Activated CD4-positive, CD25-positive, alpha-beta regulatory T cell (primary cell): ENCODE measurements at places on chromosomes 16 and 17.

GRCh38 chr17:48722201-48722907 is at the start of gene PRAC1:
Gene PRAC1 (minus strand): TSS chr17:48722518. CDS start chr17:48722392, 126 bp downstream.
- DNase-seq, result no peak

DNA sequence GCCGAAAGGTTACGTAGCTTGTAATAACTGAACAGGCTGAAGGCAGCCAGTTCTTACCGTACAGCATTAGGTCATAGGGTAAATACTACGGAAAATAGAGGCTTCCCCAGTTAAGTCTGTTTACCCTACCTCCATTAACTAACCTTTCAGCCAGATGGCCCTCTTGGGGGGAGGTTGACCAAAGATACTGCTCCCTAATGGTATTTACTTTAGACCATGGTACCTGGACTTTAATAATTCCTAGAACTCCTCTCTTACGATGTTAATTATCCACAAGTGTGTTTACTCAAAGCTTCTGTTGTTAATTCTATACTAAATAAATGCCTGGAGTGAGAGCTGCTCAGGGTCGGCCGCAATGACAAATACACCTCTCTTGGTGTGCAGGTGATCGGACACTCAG is 9.8 kb upstream of the ADAT1 start:
- DNase-seq, result no peak

- DNase-seq, result no peak
These were observed 3.9 kb upstream of the MT1B start for GRCh38 chr16:56647641-56648431.

DNA sequence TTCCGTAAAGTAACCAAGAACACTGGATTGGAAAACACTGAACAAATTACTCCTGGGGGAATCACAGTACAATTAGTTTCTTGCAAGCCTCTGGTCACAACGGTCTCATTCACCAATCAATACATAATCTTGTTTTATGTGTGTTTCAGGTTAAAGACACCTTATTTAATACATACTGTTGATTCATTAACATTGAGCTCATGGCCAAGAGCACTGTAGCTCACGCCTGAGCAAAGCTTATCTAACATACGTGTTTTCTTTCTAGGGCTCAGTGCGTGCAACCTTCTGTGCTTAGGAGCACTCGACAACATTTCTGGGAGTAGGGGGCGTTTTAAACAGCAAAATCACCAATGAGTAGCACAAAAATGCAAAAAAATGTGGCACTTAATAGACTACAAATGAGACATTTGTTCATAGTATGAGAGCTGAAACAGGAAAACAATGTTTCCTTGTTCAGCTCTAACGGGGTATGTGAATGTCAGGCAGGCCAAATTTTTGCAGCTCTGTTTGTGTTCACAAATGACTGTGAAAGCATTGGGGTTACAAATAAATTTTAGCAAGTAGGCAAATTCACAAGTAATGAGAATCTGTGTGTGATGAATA is 206.2 kb downstream of the CNTNAP4 start:
- DNase-seq, result no peak

DNA sequence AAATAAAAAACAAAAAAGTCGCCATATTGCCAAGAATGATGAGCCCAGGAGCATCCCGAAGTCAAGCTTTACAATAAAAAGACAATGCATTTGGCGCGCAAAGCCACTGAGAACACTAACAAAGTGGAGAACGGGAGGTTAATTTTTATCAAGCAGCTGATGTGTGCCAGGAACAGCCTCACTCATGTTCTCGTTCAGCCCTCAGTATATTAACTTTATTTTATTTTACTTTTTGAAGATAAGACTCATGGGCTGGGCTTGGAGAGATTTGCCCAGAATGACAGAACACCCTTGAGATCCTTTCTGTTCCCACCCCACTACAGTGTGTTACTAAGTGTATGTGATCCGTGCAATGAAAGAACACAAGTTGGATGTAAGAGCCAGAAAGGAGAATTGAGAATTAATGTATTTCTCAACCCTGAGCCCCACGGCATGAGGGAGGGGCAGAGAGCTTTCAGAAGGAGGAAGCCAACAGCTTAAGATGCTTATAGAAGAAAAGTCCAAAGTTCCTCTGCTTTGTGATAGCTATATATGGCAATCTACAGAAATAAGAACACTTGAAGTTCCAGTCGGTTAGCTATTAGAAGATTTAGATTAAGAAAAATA is 48.4 kb downstream of the COTL1 start:
- no peak for DNase-seq

- no peak for DNase-seq
These were observed 6.7 kb downstream of the ARL16 start for GRCh38 chr17:81676906-81677305.

GRCh38 chr17:4530799-4531730 is 24.1 kb downstream of the MYBBP1A start:
- DNase-seq, result no peak

DNA sequence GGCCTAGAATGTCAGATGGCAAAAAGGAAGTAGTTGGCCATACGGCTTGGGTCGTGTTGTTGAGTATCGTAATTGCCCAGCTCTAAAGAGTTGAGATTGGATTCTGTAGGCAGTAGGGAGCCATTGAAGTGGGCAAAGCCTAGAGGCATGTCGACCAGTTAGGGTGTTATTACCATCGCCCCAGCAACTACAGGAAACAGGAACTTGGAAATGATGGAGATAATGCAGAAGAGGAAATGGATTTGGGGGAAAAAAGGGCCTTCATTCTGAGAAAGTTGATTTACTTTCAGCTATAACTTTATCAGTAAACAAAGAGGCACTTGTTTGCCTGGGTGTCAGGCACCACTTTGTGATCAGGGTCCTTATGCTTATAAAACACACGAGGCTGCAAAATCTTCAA is 52.6 kb downstream of the COX10 start:
- DNase-seq, result no peak

DNA sequence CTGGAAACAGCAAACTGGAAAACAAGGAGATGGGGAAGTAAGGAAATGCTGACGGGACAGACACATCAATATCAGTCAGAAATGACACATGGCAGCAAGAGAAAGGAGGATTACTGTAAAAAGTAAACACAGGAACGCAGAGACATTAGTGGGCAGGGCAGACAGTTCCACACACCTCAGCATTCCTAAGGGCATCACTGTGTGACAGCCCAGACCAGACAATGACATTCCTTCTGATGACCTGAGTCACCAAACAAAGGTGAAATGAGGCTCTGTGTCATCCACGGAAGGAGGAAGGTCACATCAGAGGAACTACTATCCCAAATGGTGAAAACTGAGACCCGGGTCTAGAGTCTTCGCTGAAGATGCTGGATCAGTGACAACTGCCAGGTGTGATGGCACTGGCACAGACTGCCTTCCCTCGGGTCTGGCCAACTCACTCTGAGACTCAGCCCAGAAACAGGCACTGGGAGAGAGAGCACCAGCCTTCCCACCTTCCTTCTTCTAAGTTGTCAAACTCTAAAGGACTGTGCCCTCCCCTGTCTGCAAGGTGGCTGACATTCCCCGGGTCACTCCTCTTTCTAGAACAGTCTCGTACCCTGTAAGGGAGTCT is 36.7 kb downstream of the TK2 start:
- no peak for DNase-seq

- DNase-seq, result no peak
These were observed 225.9 kb downstream of the SEC14L1 start for GRCh38 chr17:77366558-77367245.

DNA sequence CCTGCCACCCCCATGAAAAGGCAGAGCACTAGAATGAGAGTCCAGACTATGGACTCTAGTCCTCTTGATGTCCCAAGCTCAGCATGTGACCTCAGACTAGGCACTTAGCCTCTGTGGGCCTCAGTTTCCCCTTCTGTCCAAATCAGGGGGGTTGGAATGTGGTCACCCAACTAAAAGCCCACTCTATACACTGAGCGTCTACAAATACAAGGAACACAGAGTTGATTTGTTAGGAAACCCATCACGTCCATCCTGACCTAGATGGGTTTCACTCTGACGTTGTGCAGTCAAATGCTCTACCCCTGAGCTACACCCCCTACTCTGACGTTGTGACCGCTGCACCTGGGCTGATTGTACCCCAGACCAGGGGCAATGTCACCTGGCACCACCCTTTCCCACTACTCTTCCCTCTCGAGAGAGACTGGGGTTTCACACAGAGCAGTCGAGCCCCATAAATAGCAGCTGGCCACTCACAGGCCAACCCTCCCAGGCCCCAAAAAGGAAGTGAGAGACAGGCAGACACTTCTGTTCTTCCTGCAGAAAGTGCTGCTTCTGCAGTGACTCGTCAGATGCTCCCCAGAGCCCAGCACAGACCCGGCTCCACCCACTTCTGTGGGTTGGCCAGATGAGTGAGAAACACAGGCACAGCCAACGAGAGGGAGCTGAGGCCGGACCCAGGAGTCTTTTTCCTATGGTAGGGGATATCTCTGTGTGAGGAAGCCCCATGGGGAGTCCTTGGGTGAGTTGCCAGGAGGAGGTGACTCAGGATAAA is 16.1 kb upstream of the TNFRSF13B start:
- DNase-seq, result no peak

DNA sequence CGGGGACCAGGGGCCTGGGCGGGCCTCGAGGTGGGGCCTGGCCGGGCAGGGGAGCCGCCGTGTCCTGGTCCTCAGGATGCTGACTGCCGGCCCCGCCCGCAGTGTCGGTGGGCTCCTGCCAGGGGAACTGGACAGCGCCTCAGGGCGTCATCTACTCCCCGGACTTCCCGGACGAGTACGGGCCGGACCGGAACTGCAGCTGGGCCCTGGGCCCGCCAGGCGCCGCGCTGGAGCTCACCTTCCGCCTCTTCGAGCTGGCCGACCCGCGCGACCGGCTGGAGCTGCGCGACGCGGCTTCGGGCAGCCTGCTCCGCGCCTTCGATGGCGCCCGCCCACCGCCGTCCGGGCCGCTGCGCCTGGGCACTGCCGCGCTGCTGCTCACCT is 2.3 kb upstream of the PAQR4 start:
- DNase-seq, result no peak

GRCh38 chr17:15453782-15454181 is 13.6 kb downstream of the CDRT4 start:
- DNase-seq, result no peak

DNA sequence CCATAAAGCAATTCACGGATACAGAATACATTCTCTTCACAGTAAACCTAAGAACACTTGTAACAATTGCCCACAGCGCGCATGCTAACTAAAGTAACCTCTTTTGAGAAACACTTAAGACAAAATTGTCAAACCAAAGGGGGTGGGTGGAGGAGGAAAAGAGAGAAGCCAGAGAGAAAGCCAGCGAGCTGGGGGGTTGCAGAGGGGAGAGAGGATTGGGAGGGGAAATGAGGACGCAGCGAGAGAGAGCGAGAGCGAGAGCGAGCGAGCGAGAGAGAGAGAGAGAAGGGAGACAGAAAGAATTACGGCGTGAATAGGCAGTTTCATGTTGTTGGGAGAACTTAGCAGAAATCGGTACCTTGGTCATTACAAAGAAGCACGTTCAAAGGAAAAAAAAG is 1.6 kb upstream of the HOXB7 start:
- DNase-seq, result no peak

GRCh38 chr16:65608455-65608854 is 486.6 kb upstream of the CDH11 start:
- no peak for DNase-seq

- DNase-seq, result no peak
These were observed 3.8 kb downstream of the TTYH2 start for GRCh38 chr17:74217037-74217730.

DNA sequence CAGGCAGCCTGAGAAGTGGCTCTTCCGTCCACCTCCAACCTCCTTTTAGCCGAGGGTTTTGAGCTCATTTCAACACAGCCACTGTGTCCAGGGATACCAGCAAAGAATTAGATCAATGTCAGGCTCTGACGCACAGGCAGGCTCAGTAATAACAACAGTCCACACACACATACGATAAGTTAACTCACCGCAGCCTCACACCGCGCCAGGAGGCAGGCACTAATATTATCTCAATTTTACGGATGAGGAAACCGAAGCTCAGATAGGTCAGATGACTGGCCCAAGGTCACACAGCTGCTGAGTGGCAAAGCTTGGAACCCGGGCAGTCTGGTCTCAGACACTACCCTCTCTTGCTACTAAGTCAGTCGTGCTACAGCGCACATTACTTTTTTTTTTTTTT is 22.9 kb downstream of the ABR start:
- DNase-seq, result no peak

DNA sequence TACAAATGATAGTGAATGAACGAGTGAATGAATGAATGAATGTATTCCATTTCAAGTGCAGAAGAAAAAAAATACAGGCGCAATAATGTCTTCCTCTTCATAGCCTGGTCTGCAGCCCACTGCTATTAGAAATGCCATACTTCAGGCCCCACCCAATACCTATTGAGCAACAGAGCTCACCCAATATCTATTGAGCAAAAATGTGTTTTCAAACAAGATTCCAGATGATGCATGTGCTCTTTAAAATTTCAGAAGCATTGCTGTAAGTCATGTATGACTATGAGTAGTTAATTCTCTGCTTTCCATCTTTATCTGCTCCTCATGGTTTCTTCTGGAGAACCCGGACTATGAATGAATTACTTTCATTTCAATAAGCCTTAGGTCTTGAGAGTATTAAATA is 308.2 kb downstream of the XYLT1 start:
- no peak for DNase-seq
